ENCODE measurements at places on chromosomes 2 and 18.
A peak's percentile ranks its signal among the peaks of the same experiment; 100 is the strongest.

- no peak for DNase-seq
Measured at GRCh38 chr2:197308996-197309690, 1.4 kb downstream of the ANKRD44 start.

- no peak for DNase-seq
Measured at GRCh38 chr2:46239175-46239846, 57.9 kb upstream of the EPAS1 start.

DNA sequence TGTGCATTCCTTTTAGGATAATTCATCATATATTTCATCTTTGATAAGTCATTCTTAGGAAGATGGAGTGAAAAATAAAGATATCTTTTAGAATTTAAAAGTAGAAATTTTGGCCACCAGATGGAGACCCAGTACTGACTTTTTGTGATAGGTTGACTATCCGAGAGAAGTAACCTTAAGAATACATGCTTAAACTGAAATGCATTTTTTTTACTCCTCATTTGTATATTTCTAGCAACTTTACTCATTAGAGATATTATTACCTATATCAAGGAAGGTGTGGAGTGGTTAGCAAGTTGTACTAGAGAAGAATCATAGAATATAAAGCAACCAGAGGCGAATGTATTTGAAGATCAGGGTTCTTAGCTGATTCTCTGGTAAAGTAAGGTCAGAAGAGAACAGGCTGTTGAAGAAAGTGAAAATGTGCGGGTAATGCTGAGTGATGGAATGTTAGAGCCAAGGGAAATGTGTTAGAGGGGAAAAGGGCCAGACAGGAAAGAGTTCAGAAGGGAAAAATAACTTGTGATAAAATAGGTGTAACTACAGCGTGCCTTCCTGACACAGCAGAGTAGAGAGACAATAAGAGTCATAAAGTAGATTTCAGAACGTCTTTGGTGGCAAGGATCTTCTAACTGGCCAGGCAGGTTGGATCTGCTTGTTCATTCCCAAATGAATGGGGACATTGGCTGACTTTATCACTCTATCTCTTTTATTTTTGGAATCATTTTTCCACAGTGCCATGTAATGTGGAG, 52.3 kb downstream of the TDRD15 start:
- DNase-seq = no peak

DNA sequence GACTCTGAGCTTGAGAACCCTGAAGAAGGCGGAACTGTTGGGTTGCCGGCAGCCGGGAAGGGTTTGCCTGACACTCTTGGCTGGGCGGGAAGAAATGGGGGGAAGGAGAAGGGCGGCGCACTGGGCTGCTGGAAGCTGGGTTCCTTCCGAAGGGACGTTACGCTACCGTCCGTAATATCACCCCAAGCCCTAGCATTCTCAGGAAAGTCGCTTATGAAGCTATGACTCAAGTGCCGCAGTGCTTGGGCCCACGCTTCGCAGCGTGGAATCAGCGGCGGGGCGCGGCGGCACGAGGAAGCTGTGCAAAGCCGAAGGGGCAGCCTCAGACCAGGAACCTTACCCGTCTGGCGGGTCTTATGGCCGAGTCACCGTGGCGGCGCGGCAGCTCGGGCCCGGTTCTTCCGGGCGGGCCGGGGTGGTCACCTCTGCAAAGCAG, 50.2 kb upstream of the SIGLEC15 start:
- DNase-seq = peak; percentile 78

GRCh38 chr18:28588884-28589549, 412.1 kb upstream of the CDH2 start:
- peak; percentile 50 for DNase-seq

- no peak for DNase-seq
Measured at GRCh38 chr18:58633874-58634273, 5.0 kb upstream of the ALPK2 start.

- no peak for DNase-seq
Measured at GRCh38 chr18:24198461-24198860, 59.6 kb downstream of the CABYR start.

GRCh38 chr2:197713271-197713670, 8.1 kb downstream of the MARS2 start:
- DNase-seq = no peak

GRCh38 chr2:86302320-86302719, 35.1 kb downstream of the REEP1 start:
- no peak for DNase-seq

DNA sequence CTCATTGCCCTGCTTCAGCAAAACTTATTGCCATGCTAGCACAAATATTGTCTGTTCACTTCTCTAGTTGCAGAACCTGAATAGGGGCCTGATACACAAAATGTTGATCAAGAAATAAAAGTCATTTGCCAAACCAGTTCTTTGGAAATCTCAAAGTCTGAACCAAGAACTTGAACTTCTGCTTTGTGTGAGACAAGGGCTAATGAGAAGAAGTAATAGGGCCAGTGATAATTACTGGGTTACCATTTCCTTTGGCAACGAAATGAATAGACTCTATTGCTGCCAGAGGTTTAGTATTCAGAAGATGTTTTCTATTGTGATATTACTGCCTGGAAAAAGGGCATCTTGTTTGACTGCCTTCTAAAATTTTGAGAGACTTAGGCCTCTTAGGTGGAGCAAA, 35.0 kb downstream of the TMEFF2 start:
- DNase-seq = no peak

DNA sequence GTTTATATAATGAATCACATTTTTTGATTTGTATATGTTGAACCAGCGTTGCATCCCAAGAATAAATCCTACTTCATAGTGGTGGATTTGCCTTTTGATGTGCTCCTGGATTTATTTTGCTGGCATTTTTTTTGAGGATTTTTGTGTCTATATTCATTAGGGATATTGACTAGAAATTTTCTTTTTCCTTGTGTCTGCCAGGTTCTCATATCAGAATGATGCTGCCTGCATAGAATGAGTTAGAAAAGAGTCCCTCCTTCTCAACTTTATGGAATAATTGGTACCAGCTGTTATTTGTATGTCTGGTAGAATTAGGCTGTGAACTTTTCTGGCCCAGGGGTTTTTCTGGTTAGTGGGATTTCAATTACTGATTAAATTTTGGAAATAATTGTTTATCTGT, 457.4 kb upstream of the DSEL start:
- no peak for DNase-seq

DNA sequence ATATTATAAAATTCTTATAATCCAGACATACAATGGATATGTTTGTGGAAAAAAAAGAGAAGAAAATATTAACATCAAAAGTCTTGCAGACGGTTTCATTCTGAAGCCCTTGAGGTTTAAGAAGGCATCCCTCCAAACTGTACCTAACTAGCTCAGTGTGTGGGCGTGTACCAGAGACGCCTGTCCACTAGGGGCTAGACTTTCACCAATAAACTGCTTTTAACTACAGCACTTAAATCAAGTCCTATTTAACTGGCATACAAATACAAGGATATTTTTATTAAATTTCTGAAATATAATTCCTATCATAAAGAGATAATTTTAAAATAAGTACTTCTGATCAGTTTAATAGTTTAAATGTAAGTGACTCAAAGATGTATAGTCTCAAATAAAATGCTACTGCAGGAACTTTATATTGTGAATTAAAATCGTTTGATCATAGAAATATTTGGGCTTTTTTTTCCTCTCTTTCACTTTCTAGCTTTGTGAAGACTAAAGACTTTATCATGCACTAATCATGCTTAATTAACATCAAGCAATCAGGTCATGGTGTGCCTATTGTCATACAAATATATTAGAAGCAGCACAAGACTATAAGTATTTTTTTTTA, 437.7 kb downstream of the SATB2 start:
- DNase-seq = peak; percentile 64

- DNase-seq = no peak
Measured at GRCh38 chr18:76685402-76685801, 137.0 kb upstream of the ZNF236 start.

DNA sequence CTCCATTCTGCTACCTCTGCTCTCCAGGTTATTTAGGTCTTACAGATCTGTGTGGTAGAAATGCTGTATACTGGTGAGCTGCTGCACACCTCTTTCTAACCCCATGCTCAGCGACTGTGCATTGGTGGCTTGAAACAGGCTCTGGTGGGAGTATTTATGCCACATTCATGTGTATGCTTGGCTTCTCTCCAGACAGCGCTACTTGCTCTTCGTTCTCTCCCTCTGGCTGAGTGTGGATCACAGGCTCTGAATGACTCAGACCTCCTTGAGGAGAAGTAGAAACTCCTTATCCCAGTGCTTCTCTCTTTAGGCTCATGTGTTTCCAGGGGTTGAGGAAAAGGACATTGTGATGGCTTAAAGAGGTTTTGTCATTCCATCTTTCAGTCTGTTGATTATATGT, 54.9 kb downstream of the FHOD3 start:
- DNase-seq = peak; percentile 90

DNA sequence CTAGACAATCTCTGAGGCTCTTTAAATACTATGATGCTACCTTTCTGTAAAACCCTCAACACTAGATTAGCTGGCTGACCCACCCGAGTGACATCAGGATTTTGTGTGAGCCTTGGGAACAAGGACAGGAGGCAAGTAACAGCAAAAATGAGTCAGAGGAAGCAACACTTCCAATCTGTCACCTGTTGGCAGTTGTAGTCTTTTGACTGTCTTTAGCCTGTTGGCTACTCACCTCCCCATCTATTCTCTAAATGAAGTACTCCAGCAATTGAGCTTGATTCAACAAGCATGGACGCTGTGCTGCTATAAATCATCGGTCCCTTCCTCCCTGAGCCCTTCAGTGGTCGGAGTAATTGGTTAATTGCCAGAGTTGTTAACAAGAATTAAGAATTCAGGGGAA, 898.7 kb downstream of the BCL11A start:
- no peak for DNase-seq
